ENCODE measurements at places on chromosomes 3 and 15.

DNA sequence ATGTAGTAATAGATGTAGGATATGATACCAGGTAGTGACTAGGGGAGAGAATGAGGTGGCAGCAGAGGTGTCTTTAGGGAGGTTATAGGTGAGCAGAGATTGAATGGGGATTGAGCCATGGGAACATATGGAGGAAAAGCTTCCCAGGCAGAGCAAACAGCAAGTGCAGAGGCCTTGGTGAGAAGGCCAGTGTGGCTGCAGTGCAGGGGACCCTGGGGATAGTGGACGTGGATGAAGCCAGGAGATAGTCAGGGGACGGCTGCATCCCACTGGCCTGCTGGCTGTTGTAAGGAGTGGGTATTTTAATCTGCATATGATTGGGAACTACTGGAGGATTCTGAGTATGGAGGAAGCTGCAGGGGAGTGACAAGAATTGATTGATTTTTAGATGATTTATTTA is 62.7 kb upstream of the TRAK1 start:
- no peak for DNase-seq

- DNase-seq: peak; percentile 17
Observed at GRCh38 chr15:91258415-91258759, 158.3 kb downstream of the SV2B start.

DNA sequence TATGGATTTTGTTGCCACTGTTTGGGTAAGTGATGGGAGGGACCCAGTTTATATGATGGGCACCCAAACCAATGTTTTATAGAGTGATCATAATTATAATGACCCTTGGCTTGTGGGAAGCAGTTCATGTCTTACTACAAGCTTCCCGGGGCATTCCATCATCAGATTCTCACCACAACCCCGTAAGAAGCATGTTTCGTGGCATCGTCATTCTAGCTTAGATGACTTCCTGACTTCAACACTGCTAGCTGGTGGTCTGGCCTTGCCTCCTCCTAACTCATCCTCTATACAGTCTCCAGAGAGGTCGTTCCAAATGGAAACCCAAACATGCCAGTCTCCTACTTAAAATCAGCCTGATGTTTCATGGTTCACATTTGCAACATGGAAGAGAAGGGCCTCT is 226.9 kb downstream of the ADAMTS9 start:
- no peak for DNase-seq

DNA sequence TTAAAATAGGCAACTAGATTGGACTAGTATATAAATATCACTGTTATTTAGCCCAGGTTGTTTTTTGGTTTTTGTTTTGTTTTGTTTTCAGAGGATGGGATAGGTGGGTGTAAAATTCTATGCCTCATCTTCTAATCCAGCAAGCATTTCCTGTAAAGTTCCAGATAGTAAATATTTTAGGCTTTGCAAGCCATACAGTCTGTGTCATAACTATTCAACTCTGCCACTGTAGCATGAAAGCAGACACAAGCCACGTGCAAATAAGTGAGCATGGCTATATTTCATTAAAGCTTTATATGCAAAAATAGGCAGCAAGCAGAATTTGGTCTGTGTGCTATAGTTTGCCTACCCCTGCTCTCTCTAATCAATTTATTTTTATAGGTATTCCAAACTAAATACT is 657.3 kb upstream of the TGFBR2 start:
- no peak for DNase-seq

DNA sequence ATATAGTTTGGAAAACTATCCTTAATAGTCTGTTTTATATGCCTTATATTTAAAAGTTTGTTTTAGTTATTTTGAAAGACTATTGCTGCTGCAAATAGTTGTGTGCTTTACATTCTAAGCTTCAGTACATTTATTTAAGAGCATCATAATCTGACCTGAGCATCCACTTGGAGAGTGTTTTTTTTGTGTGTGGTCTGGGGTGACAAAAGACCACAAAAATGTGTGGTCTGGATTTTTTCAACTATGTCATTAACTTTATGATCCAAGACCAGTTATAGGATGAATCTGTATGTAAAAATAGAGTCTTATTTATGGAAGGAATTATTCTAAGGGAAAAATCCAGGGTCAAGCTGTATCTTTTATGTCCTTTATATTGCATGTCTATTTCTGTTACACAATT is 77.4 kb downstream of the SLTM start:
- DNase-seq: peak; percentile 7

Measured in SW480 (cell line).